Activated CD8-positive, alpha-beta T cell treated with anti-CD3 and anti-CD28 coated beads, Interleukin-2, amount 10 ng/mL, durations not matched to agents 7 days and 5 days (primary cell): ENCODE measurements at places on chromosomes 5 and 9.

DNA sequence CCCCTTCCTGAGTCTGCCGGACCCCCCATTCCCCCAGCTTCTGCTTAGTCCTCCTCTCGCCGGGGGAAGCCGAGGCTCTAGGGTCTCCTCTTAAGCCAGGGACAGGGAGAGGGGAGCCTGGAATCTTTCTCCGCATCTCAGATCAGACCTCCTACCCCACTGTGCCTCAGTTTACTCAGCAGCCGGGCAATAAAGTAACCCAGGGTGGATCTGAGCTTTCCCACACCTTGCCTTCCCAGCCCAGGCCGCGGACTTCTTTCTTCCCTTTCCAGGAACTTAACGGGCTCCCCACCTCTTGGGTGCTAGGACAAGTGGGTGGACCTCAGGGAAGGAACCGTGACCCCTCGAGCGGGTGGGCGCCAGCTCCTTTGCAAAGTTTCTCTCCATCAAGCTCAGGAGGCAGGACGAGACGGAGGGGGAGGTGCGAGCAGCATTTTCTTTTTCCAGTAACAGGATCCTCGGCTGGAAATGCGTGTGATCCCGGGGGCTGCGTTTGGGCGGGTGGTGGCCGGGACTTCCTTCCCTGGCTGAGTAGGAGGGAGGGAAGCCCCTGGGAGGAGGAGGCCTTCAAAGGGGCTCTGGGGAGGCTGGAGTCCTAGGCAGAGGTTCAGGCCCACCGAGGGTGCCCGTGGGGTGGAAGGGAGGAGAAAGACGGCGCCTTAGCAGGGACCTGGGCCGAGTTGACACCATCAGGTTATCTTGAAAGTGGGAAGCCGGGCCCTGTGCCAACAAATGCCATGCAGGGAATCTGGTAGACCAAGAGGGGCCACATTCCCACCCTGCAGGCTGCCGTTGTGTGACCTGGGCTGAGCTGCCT, 795 bp downstream of the DAB2IP start:
- peaks cover 52% of the 10 kb centered on the region for H3K27me3 ChIP-seq
- H3K36me3 ChIP-seq, result no peaks in the 10 kb centered on the region
- H3K4me1 ChIP-seq, result peaks cover 7% of the 10 kb centered on the region
- H3K4me3 ChIP-seq, result no peak overlapping the region

DNA sequence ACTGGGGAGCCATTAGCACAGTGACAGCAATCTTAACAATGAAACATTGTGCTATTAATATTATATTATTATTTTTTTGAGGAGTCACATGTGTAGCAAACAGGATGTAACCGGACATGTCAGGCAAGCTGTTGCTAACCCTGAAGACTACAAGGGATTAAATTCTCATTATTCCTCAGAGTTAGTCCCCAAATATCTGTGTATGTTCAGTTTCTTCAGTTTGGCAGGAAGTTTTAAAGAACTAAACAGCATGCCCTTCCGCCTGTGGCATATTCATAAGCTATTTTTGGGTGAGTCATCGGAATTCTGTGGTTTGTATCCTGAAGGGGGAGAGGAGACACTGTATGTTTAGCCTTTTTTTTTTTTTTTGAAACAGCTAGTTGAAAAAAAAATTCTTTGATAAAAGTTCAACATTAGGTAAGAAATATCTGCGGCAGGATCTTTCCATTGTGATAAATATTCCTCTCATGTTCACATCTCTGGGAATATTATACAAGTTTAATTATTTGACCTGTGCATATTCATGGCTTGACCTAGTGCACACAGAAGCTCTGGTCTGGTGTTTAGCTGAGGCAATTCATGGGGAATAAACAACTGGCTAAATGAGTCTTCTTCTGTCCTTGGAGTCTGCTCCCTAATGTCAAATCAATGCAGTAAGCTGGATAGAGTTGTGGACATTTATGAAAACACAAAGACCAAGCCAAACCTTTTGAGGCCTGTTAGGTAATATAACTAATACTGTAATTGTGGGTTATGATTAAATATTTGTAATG, 202.7 kb upstream of the CDKN2B start:
- peaks cover 20% of the 10 kb centered on the region for H3K4me1 ChIP-seq
- H3K4me3 ChIP-seq, result no peak overlapping the region
- no peak for DNase-seq
- H3K27me3 ChIP-seq, result peaks cover 8% of the 10 kb centered on the region
- no peaks in the 10 kb centered on the region for H3K36me3 ChIP-seq

DNA sequence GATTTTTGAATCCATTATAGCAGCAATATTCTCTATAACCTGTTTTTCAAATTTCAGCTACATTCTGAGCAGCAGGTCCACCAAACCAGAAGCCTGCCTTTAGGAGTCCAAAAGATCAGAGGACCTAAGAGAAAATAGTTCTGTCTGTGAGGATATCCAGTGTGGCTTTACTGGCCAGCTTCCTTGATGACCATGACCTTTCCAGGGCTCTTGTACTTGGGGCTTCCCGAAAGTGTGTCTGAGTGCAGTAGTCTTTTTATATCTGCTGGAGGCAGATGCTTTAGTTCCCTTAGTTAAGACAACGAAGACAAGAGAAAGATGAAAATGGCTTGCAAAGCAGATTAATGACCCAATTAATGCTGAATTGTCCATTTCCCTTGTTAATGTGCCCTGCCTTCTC, 72.4 kb downstream of the SGCD start:
- H3K36me3 ChIP-seq, result no peaks in the 10 kb centered on the region
- DNase-seq, result no peak
- no peaks in the 10 kb centered on the region for H3K27me3 ChIP-seq
- no peak overlapping the region for H3K4me3 ChIP-seq

- H3K27me3 ChIP-seq, result no peaks in the 10 kb centered on the region
- no peak for DNase-seq
- H3K4me3 ChIP-seq, result no peak overlapping the region
- no peak overlapping the region for H3K27ac ChIP-seq
- H3K4me1 ChIP-seq, result peaks cover 4% of the 10 kb centered on the region
These were observed 66.5 kb downstream of the MED10 start for GRCh38 chr5:6311568-6312501.

- no peak overlapping the region for H3K27ac ChIP-seq
- peaks cover 2% of the 10 kb centered on the region for H3K4me1 ChIP-seq
- H3K36me3 ChIP-seq, result no peaks in the 10 kb centered on the region
- DNase-seq, result no peak
These were observed 47.4 kb downstream of the PRKACG start for GRCh38 chr9:68966496-68966944.

- no peak for DNase-seq
- H3K36me3 ChIP-seq, result no peaks in the 10 kb centered on the region
- no peaks in the 10 kb centered on the region for H3K27me3 ChIP-seq
- H3K4me1 ChIP-seq, result no peaks in the 10 kb centered on the region
- H3K27ac ChIP-seq, result no peak overlapping the region
These were observed 190.8 kb upstream of the HAPLN1 start for GRCh38 chr5:83911367-83911919.

DNA sequence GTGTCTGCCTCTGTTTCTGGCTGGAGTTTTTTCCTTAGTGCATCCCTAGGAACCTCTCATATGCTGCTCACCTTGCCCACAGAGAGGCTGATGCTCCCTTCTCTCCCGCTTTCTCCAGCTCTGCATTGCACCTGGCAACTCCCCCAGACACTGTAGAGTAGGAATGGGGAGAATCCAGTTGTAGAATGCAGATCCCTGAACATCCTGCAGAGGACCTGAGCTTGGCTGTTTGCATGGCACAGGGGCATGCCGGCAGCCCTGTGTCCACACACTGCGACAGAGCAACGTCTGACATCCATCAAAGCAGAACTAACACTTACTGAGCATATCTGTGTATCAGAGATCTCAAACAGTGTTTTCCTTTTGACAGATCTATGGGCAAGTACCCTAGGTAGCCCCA, 19.9 kb downstream of the IDNK start:
- no peaks in the 10 kb centered on the region for H3K27me3 ChIP-seq
- DNase-seq, result no peak
- H3K27ac ChIP-seq, result no peak overlapping the region
- H3K4me1 ChIP-seq, result no peaks in the 10 kb centered on the region
- no peak overlapping the region for H3K4me3 ChIP-seq

- H3K4me3 ChIP-seq, result no peak overlapping the region
- H3K36me3 ChIP-seq, result no peaks in the 10 kb centered on the region
- H3K27ac ChIP-seq, result no peak overlapping the region
- H3K4me1 ChIP-seq, result no peaks in the 10 kb centered on the region
These were observed 294.0 kb upstream of the SMARCA2 start for GRCh38 chr9:1721196-1721595.

GRCh38 chr9:125464591-125465385, 203.2 kb downstream of the GAPVD1 start:
- H3K4me1 ChIP-seq, result peaks cover 2% of the 10 kb centered on the region
- no peak overlapping the region for H3K27ac ChIP-seq
- H3K27me3 ChIP-seq, result no peaks in the 10 kb centered on the region
- H3K4me3 ChIP-seq, result no peak overlapping the region
- DNase-seq, result no peak
- peaks cover 16% of the 10 kb centered on the region for H3K36me3 ChIP-seq

GRCh38 chr5:135060021-135060420, 26.0 kb upstream of the PITX1 start:
- H3K27ac ChIP-seq, result no peak overlapping the region
- H3K4me1 ChIP-seq, result no peaks in the 10 kb centered on the region
- no peak for DNase-seq
- H3K4me3 ChIP-seq, result no peak overlapping the region
- H3K27me3 ChIP-seq, result peaks cover 4% of the 10 kb centered on the region

DNA sequence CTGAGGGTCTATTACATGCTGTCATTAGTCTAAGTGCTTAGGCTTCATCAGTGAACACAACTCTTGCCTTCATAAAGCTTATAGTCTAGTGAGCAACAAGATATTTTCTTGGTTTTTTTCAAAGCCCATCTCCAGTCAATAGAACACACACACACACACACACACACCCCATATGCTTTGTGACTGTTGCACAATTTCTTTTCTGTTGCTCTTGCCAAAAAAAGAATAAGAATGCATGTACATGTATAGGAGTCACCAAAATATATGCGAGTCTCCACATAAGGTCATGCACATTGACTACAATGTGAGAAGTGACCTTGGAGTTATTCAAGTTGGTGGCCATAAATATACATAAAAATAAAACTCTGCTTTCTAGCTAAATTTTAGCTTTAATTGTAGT, 351.5 kb upstream of the TLE4 start:
- H3K27me3 ChIP-seq, result no peaks in the 10 kb centered on the region
- no peak overlapping the region for H3K4me3 ChIP-seq
- no peak overlapping the region for H3K27ac ChIP-seq
- no peaks in the 10 kb centered on the region for H3K36me3 ChIP-seq
- no peaks in the 10 kb centered on the region for H3K4me1 ChIP-seq

GRCh38 chr5:91366551-91366950, 16.6 kb downstream of the ARRDC3 start:
- H3K27me3 ChIP-seq, result no peaks in the 10 kb centered on the region
- DNase-seq, result no peak
- no peak overlapping the region for H3K4me3 ChIP-seq
- peaks cover 15% of the 10 kb centered on the region for H3K4me1 ChIP-seq

DNA sequence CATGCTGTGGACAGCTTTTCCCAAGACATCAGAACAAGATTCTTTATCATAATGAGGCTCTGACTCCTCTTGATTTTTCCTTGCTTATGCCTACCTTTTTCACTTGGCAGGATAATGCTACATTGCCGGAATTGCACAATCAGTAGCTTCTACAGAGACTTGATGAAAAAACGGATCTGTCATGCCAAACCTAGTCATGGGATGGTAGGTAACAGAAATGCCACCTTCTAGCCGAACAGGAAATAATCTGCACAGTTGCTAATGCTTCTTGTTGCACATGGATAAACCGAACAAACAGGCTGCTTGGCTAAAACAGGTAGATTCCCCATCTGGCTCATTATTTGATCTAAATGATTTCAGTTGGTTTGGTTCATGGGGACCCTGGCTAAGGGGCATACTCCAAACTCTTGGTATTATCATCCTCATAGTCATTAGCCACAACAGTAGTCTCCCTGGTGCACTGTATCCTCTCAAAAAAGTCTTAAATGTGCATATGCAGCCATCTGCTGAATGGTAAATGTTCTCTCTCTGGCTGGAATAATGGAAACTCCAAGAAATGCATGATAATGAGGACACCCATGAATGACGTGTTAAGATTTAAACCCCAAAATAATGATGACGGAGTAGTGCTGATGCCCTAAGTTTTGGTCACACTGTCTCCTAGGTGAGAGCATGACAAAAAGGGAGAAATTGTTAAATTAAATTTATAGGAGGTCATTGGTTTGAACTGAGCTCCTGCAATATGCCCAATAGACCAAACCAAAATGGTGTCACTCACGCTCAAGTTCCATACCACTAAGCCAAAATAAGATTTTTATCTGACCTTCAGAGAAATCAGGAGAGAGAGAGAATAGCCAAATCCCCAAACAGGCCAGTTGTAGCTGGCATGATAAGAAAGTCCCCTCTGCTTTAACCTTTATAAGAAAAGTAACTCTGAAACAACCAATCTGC, 47.0 kb downstream of the RAPGEF1 start:
- no peak overlapping the region for H3K4me3 ChIP-seq
- DNase-seq, result no peak
- peaks cover 88% of the 10 kb centered on the region for H3K4me1 ChIP-seq

DNA sequence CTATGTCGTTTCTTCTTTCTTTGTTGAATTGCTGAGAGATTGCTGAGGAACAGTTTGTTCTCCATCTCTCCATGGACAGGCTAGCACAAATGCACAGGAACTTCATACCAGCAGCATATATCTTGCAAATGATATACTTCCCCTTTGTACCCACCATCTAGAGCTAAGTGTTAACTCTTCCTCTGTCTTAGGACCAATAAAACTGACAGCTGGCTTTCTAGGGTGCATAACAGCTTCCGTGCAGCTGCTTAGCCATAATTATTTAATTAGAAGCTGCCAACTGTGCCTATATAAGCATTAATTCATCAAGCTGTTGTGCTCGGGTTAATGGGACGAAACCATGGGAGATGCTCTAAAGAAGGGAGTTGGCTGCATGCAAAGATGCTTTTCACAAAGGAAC, 38.7 kb downstream of the KCTD16 start:
- no peaks in the 10 kb centered on the region for H3K4me1 ChIP-seq
- peaks cover 53% of the 10 kb centered on the region for H3K27me3 ChIP-seq
- no peak overlapping the region for H3K4me3 ChIP-seq
- no peak overlapping the region for H3K27ac ChIP-seq

DNA sequence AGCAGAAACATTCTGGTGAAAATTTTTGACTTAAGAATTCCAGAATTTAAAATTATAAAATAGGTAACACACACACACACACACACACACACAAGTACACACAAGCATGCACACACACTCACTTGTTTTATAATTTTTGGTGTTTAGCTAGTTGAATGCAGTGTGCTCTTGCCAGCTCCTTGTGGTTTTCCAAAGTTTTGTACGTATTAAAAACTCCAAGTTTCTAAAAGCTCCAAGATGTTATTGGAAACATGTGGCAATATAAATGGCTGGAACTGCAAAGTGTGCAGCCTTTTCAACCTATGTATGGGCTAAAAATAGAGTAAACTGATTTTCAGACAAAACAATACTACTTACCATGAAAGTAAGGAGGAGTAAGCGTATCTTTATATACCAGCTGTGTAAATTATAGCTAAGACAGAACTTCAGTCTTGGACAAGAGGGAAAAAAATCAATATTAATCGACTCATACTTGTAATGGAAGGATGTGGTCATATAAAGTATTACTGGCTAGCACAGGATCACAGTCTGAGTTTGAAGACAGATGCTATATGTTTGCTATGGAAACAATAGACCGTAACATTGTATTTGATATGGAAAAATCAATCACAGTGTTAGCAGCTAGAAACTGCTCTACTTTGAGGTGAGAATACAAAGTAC, 727.1 kb upstream of the GRAMD2B start:
- DNase-seq, result no peak
- no peaks in the 10 kb centered on the region for H3K36me3 ChIP-seq
- no peaks in the 10 kb centered on the region for H3K4me1 ChIP-seq
- H3K27me3 ChIP-seq, result no peaks in the 10 kb centered on the region
- no peak overlapping the region for H3K27ac ChIP-seq
